ENCODE measurements at places on chromosomes 13 and 19.

GRCh38 chr19:16285769-16286498, 38.7 kb upstream of the KLF2 start:
- H3K4me3 ChIP-seq: no peak overlapping the region
- DNase-seq: no peak
- no peaks in the 10 kb centered on the region for H3K36me3 ChIP-seq

GRCh38 chr13:51280379-51280940, 58.3 kb downstream of the FAM124A start:
- no peak overlapping the region for H3K27ac ChIP-seq
- H3K4me1 ChIP-seq: no peaks in the 10 kb centered on the region
- no peak overlapping the region for H3K4me3 ChIP-seq
- no peak for DNase-seq

- H3K4me1 ChIP-seq: peaks cover 2% of the 10 kb centered on the region
- H3K36me3 ChIP-seq: no peaks in the 10 kb centered on the region
- no peak overlapping the region for H3K27ac ChIP-seq
- no peak for DNase-seq
- H3K4me3 ChIP-seq: no peak overlapping the region
- H3K27me3 ChIP-seq: peaks cover 14% of the 10 kb centered on the region
Observed at GRCh38 chr13:25766991-25767390, 284.8 kb downstream of the SHISA2 start.

- no peaks in the 10 kb centered on the region for H3K36me3 ChIP-seq
- DNase-seq: no peak
- H3K27me3 ChIP-seq: peaks cover 1% of the 10 kb centered on the region
- H3K4me1 ChIP-seq: no peaks in the 10 kb centered on the region
Observed at GRCh38 chr13:79307866-79308298, 98.2 kb downstream of the RBM26 start.

DNA sequence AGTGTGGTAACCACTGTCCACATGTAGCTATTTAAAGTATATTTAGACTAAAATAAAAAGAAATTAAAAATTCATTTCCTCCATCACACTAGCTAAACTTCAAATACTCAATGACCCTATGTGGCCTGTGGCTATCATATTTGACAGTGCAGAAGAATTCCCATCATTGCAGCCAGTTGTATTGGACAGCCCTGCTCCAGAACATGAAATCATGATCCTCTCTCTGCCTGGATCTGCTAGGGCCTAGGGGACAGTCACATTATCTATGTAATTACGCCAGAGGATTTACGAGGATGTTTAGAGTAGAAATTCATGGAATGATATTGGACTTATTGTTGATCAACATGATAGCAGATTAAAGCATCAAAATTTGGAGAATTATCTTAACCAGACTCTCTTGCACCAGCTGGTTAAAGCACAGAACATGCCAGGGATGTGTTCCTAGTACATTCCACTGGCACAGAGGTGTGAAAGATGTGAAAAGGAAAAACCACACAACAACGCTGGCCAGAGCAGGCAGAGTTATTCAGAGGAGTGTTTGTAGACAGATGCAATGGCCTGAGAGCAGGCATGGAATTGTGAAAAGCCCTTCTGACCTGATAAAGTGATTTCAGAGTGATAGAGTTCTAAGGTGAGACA, 108.9 kb upstream of the STARD13 start:
- no peaks in the 10 kb centered on the region for H3K4me1 ChIP-seq
- no peak overlapping the region for H3K4me3 ChIP-seq
- no peak for DNase-seq
- H3K36me3 ChIP-seq: no peaks in the 10 kb centered on the region
- H3K27me3 ChIP-seq: peaks cover 18% of the 10 kb centered on the region

GRCh38 chr19:50328224-50328872, 829 bp downstream of the KCNC3 start:
- DNase-seq: no peak
- peaks cover 38% of the 10 kb centered on the region for H3K4me1 ChIP-seq
- H3K27me3 ChIP-seq: peaks cover 77% of the 10 kb centered on the region

DNA sequence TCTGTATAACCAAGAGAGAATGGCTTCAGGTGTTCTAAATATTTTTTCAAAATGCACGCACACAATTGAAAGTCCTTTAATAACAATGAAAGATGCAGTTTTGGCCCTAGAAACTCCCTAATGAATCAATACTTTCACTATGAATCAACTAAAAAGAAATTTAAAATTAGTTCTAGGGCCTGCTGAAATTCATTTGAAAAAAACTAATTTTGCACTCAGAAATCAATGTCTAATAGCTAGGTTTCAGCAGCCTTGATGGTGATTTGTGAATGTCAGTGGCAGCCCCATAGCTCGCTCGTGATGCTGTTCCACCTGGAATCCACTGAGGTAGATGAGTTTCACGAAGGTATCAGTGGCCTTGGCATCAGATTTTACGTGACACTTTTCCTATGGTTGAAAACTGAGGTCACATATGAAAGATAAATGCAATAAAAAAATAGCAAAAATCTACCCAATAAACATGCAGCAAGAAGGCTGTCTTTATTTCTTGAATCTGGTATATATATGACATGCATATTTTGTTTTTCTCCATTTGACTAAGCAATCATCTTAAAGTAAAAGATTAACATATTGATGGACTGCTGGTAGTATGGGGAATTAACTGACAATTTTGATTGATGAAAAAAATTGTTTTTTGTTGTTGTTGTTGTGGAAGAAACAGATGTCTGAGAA, 141.0 kb downstream of the AKAP11 start:
- H3K36me3 ChIP-seq: no peaks in the 10 kb centered on the region
- no peak for DNase-seq
- H3K4me3 ChIP-seq: no peak overlapping the region
- no peaks in the 10 kb centered on the region for H3K27me3 ChIP-seq
- no peak overlapping the region for H3K27ac ChIP-seq
- H3K4me1 ChIP-seq: no peaks in the 10 kb centered on the region

GRCh38 chr19:5137571-5138124, 168.7 kb downstream of the KDM4B start:
- DNase-seq: no peak
- H3K36me3 ChIP-seq: peaks cover 30% of the 10 kb centered on the region
- peaks cover 18% of the 10 kb centered on the region for H3K4me1 ChIP-seq

- no peaks in the 10 kb centered on the region for H3K4me1 ChIP-seq
- no peak overlapping the region for H3K27ac ChIP-seq
- no peaks in the 10 kb centered on the region for H3K36me3 ChIP-seq
- H3K4me3 ChIP-seq: no peak overlapping the region
- no peak for DNase-seq
Observed at GRCh38 chr13:39485314-39485700, 117.7 kb downstream of the LHFPL6 start.

DNA sequence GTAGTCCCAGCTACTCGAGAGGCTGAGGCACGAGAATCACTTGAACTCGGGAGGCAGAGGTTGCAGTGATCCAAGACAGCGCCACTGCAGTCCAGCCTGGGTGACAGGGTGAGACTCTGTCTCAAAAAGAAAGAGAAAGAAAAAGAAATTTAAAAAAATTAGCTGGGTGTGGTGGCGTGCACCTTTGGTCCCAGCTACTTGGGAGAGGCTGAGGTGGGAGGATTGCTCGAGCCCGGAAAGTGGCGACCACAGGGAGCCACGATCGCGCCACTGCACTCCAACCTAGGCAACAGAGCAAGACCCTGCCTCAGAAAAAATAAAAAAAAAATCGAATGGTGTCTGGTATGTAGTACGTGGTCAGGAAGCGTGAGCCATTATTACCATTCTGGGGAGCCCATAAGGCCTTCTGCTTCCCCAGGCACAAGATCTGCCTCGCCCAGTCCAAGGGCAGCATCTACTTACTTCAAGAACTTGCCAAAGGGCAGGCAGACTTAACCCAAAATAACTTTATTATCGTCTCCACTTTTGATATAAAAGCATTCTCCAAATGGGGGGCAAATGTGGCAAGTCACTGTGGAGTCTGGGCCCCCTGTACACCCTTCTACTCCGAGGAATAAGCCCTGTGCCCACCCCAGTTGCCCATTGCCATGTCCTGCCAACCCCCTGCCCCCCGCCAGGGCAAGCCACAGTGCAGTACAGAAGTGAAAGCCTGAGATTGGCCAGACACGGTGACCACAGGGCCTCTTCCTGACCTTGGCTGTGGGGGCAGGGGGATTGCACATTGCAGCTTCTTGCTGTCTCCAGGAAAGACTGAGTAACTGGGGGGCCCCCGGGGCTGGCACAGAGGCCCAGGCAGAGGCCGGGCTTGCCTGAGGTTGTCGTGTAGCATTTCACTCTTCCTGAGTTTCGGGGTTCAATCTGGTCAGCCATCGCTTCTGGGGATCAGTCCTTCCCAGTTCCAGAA, 12.6 kb downstream of the CCL25 start:
- no peaks in the 10 kb centered on the region for H3K36me3 ChIP-seq
- no peak overlapping the region for H3K27ac ChIP-seq
- peaks cover 3% of the 10 kb centered on the region for H3K27me3 ChIP-seq
- no peak for DNase-seq

Measured in effector memory CD8-positive, alpha-beta T cell (primary cell).